Stimulated activated CD8-positive, alpha-beta memory T cell treated with anti-CD3 and anti-CD28 coated beads, Interleukin-7, amount 100 ng/mL, for 1 hour (primary cell): ENCODE measurements at places on chromosomes 3 and 15.

DNA sequence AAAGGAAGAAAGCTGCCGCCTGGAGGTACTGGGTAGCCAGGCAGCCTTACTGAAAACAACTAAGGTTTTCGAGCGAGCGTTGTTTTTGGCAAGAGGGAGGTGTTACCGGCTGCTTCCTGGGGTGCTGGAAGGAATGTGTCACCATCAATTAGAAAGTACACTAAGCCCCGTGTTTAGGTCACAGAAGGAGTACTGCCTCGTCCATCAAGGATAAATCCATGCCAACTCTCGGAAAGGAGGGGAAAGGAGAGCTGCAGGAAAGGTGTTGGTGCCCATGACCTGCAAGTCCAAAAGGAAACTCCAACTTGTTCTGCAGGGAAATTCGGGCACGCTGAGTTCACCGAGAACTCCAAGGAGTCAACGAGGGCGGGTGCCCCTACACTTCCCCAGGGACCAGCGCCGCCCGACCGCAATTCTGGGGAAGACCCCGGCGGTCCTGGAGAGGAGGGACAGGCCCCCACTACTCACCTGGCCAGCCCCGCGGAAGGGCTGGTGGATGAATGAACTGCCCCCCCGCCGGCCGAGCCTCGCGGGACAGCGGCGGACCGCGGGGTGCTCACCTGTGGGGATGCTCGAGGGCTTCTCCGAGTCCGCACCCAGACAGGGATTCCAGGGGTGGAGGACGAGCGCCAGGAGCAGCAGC lies 542 bp downstream of the PLOD2 start:
- DNase-seq, result no peak

DNA sequence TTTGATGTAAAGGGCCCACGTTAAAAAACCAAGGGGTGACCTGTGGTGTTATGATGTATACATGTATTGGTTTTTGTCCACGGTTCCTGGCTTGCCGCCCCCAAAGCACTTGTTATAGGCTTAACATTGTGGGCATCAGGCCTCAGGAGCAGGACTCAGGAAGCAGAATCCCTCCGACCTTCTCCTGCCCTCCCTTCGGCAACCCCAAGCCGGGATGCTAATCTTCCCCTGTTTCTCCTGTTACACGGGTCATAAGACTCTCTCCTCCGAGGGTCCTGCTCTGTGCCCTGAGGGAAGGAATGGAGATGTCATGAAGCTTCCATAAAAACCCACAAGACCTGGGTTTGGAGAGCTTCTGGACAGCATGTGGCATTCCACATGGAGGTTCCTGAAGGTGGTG lies 48.8 kb downstream of the RPLP1 start:
- no peak for DNase-seq

DNA sequence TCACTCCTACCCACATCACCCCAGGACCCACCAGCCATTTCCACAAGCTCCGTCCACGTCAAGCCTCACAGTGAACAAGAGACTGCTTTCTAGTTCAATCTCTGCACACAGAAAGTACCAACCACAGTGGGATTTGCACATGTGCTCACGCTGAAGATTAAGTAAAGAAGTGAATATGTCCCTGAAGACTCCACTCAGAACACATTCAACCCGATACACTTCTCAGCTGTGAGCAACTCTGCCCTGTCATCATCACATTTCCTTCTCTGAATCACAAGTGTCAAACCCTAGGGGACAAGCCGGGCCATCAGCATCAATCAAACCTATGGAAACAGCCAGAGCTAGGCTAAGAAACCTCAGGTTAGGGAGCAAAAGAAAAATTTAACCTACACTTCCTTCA lies 1.9 kb downstream of the STIMATE start:
- DNase-seq, result no peak

DNA sequence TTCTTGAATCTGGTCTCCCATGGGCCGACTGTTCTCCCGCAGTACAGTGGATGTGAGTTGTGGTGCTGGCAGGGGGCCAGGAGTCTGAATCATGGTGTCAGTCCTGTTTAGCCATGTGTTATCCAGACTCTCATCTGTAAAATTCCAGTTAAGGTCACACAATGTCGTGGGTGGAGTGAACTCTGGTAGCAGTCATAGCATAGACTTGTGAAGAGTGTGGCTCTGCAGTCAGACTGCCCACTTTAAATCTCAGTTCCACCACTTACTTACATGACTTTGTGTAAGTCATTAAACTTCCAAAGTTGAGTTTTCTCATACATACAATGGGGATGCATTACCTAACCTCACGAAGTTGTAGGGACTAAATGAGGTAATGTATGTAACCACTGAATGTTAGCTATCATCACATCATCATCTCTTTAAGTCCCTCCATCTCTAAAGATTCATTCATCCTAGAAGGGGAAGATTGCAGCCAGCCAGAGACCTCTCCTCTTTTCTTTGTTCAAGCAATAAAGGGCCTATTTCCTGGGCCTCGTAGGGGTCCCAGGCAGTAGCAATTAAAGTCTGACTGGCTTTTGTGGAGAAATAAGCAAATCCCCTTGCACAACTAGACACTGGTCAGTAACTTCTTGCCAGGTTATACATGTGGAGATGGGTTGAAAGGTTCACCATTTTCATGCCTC lies 93.9 kb downstream of the PCCB start:
- no peak for DNase-seq

GRCh38 chr3:150763841-150764483 lies 993 bp upstream of the SIAH2 start:
- no peak for DNase-seq

DNA sequence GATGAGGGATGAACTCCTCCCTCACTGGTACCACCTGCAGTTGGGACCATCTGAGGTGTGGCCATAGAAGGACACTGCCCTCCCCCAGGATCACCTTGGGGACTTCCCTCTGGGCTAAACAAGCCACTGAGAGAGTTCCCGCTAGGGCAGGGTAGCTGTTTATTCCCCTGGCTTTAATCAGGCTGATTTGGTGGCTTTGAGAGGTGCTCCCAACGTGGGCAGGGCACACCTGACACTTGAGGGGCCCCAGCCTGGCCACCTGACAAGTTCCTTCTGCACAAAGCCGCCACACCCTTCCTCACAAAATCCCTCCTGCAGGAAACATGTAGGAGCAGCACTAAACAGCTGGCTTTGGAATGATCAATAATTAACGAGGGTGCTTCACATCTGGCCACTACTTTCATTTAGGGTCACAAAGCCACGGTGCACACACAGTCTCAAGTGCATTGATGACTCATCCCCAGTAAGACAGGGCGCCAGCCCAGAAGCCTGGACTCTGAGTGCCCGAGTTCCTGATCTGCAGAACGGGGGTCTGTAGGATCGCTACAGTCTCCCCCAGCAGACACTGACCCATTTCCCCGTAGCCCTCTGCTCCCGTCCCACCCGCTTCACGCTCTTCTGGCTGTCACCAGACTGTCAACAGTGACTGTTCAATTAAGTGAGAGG lies 75.1 kb downstream of the ATP10A start:
- DNase-seq, result no peak

DNA sequence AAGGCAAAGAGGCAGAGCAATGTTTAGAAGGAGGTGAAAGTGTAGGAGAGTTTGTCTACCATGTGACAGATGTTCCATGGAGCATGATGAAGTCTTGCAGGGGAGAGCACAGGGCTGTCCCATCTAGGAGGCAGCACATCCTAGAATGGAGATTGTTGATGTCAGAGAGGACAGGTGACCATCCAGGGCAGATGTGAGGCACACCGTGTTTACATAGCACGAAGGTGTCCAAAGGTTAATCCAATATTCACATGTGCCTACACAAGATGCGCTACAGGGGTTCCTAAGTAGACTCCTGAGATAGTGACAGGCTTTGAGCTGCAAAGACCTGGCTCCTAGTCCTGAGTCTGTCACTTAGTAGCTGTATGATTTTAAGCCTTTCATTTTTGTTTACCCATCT lies 219.3 kb upstream of the SLCO3A1 start:
- no peak for DNase-seq

GRCh38 chr15:58355382-58355971 lies 76.3 kb upstream of the LIPC start:
- DNase-seq, result no peak

GRCh38 chr15:67907184-67907723 lies 67.4 kb upstream of the RNU6-1 start:
- no peak for DNase-seq

DNA sequence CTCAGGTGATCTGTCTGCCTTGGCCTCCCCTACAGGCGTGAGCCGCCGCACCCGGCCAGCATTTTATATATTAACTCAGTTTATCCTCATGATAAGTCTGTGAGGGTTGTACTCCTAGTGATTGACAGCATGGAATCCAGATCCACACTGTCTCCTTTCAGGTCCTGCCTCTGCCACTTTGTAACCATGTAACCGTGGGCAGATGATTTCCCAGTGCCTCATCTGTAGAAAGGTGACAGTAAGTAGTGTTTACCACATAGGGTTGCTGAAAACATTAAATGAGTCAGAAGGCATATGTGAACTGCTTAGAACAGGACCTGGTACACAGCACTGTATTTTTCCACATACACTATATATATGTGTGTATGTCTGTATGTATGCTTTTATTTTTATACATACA lies 2.4 kb downstream of the FYTTD1 start:
- no peak for DNase-seq

DNA sequence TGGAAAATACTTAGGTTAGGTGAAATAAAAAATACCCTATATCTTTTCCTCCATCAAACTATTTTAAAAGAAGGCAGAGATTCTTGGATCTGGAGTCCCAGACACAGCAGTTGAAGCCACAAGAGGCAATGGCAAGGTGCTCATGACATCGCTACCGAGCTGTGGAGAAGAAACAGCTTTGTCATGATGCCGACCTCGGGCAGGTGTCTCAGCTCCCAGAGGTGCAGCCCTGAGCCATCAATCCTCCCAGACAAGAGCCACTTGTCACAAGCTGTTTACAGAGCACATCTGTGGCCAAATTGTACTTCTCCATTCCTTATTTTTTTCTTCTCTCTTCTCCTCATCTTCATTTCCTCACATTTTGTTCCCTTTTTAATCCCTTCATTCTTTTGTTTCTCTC lies 50.8 kb downstream of the GPR176 start:
- no peak for DNase-seq

DNA sequence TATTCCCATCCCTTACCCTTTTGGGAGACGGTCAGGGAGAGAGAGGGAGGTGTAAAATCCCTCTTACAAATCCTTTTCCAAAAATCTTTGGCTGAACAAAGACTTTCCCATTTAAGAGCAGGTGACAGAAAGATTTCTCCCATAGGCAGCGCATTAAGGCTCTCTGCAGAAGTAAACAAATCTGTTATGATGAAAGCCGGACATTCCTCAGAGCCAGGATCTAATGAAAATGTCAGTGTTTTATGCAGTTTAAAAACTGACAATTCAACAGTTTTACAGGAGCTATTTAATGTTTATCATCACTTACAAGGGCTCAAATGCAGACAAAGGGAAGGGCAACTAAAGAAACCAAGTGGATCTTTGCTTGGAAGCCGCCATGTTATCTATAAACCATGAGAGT lies 108.3 kb upstream of the WNT5A start:
- no peak for DNase-seq

GRCh38 chr3:143203848-143204247 lies 84.3 kb downstream of the CHST2 start:
- no peak for DNase-seq

DNA sequence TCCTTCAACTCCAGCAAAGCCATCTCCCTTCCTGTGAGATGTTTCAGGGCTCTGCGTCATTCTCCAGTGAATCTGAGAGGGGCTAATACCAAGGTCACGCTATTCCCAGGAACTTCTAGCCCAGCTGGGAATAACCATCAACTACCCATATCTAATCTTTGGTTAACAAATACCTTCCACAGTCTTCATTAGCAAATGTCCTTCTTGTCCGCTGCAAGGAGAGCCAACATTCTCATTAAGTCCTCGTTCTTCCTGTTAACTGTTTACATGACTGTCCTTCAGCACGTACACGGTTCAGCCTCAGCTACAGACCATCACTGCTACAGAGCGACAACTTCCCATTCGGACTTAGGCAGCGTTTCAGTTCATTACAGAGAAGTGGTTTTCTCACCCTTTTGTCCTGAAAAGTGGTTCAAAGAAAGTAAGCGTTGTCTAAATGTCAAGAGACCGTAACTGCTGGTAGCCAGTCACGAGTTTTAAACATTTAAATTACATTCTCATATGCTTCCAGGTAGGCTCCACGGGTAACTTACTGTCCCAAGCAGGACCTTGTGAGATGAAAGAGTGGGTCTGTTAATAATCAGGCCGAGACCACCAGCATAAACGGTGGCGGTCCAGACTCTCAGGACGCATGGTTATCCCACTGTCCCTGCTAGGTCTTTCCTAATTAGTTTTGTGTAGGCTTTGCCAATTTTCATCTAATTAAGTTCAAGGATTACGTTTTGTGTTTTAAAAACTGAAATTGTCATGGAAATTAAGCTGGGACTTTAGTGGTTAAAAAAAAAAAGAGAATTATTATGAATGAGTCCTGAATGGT lies 63.8 kb downstream of the CHSY1 start:
- no peak for DNase-seq

DNA sequence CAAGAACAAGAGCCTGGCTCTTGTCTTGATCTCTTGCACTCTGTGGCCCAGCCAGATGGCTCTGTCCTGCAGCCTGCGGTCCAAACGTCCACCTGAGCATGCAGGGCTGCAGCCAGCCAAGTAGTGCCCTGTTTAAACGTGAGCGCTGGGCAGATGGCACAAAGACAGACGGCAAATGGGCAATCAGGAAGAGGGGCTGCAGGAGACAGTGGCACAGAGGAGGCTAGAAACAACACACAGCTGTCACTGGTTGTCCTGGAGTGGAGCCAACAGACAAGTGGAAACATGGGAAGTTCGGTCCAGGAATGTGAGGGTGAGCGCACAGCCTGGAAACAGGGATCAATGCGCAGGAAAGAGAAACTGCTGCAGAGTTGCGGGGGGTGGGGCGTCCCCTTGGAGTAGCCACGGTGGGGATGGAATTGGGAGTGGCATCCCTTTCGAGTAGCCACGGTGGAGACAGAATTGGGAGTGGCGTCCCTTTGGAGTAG lies 10.7 kb upstream of the ZXDC start:
- no peak for DNase-seq

- DNase-seq, result no peak
Observed at GRCh38 chr3:128309026-128309425, 155.7 kb downstream of the EEFSEC start.

DNA sequence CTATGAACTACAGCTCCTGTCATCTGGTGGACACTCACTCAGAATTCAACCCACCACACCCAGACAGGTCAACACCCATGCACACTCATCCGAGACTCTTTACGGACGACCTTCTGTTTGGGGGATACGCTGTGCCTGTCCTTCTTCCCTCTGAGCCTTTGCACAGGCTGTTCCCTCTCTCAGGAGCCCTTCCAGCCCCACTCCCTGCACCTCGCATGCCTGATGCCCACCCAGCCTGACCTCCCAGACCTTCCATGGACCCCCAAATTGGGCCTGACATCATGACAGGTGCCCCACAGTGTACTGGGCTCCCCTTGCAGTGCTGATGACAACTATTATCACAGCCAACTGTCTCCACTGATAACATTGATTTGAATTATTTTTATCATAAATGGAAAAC lies 135.8 kb downstream of the NSMCE3 start:
- no peak for DNase-seq

DNA sequence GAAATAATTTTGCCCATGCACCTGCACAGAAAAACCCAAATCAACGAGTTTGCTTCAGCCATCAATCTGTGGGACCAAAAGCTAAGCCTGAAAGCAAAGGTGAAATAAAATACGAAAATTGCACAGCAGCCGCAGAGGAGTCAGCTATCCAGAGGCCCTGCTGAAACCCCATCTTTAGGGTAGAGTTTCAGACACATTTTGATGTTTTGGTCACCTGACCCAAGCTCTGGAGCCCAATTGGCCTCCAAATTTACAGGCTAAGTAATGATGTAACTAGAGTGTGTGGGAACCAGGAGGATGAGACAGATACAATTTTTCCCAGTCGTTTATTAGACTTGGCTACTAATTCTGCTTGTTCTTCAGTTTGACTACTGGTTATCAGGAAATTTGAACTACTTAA lies 308.6 kb upstream of the ATP11B start:
- no peak for DNase-seq

- no peak for DNase-seq
Observed at GRCh38 chr3:123755501-123755900, 128.6 kb downstream of the MYLK start.
